Fibroblast of pulmonary artery (primary cell): ENCODE measurements at places on chromosomes 16 and 17.

GRCh38 chr17:62780269-62780668, 27.8 kb downstream of the MARCHF10 start:
- DNase-seq: no peak

- no peak for DNase-seq
Measured at GRCh38 chr17:10200016-10200415, 1.6 kb upstream of the GAS7 start.

DNA sequence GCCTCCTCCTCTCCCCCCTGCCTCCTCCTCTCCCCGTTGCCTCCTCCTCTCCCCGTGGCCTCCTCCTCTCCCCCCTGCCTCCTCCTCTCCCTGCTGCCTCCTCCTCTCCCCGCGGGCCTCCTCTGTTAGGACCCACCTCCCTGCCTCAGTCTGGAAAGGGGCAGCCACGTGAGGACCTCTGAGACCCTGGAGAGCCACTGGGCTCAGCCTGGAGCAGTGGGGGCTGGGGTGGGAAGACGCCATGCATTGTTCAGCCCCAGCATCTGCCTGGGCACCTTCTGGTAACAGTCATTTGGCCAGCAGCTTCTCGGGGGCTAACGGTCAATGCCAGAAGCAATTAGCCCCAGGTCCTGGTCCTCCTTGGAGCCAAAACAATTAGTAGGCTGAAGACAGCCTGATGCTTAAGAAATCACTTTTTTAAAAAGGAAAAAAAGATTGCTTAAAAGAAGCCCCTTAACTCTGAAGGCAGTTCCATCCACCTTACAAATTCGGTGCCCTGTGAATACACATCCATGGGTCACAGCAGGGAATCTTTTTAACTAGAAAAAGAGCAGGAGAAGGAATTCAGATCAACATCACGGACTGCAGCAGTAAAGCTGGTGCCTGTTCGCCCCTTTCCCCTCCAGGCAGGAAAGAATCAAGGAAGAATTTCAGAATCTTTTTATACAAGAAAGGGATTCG, 29.8 kb downstream of the NXN start:
- DNase-seq: no peak

- peak; percentile 36 for DNase-seq
Measured at GRCh38 chr17:63675231-63675606, 24.7 kb downstream of the LIMD2 start.

DNA sequence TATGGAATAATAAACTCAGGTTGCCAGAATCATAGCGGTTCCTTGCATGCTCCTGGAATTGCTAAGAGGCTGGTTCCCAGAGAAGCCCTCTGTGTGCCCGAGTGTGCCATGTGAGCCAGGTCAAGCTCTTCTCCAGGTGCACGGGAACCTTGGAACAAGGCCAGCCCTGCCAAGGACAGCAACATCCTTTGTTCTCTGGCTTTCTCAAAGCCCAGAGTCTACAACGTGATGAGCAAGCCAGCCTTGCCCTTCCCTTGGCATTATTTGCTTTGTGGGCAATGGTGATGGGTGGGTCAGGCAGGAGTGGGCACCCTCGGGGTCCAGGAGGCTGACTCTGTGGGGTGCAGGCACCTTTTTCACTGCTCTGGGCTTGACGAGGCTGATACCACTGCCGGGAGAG, 14.2 kb upstream of the SEC14L1 start:
- DNase-seq: no peak

- no peak for DNase-seq
Measured at GRCh38 chr17:11252146-11252545, 11.1 kb downstream of the SHISA6 start.

GRCh38 chr17:13410874-13411273, 190.9 kb downstream of the HS3ST3A1 start:
- DNase-seq: peak; percentile 64

DNA sequence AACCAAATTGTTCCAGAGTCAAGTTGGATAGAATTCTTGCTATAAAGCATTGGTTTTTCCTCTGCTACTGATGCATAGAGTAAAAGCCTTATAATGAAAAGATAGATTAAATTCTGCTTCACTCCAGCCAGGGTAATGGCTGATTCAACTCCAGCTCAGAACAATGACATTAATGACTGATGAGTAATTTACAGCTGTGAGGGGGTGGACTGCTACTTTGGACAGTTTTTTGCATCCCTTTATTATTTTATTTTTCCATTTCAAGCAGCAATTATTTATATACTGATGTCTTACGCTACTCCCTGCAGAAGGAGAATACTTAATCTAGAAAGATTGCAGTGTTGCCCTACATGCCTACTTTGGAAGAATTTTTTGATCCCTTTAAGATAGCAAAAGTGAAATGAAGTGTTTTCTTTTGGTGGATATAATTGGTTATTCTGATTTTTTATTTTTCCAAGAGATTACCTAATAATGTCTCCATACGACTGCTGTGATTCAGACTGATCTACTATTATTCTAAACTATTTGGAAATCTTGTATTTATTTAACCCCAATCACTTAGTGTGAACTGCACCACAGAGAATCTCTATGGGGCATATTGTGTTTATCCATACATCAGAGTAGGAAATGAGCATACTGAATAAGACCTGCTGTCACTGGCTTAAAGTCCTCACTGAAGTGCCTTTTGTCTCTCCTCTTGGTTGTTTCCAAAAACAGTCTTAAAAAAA, 149.5 kb downstream of the TRIM37 start:
- DNase-seq: peak; percentile 54

GRCh38 chr16:84599521-84600202, 18.2 kb downstream of the COTL1 start:
- peak; percentile 93 for DNase-seq
